HS-27A (cell line): ENCODE measurements at places on chromosomes 3 and 15.

- DNase-seq = no peak
These were observed 137.4 kb downstream of the GAP43 start for GRCh38 chr3:115760716-115761115.

GRCh38 chr3:177427540-177427939, 230.3 kb upstream of the TBL1XR1 start:
- DNase-seq = no peak

- no peak for DNase-seq
These were observed 25.6 kb downstream of the ACAN start for GRCh38 chr15:88828791-88829190.

DNA sequence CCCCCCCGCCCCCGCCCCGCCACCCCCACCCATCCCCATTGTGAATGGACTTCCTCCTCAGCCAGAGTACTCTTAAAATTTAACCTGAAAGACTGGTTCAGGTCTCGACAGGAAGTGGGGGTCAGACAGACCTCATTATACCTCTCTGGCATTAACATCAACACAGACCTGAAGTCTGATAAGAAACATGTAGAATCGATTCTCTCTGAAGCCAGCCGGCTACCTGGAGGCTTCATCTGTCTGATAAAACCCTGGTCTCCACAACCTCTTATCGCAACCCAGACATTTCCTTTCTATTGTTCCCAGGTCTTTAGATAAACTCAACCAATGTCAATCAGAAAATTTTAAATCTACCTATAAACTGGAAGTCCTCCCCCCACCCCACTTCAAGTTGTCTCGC, 42.6 kb downstream of the SLCO2A1 start:
- DNase-seq = no peak

DNA sequence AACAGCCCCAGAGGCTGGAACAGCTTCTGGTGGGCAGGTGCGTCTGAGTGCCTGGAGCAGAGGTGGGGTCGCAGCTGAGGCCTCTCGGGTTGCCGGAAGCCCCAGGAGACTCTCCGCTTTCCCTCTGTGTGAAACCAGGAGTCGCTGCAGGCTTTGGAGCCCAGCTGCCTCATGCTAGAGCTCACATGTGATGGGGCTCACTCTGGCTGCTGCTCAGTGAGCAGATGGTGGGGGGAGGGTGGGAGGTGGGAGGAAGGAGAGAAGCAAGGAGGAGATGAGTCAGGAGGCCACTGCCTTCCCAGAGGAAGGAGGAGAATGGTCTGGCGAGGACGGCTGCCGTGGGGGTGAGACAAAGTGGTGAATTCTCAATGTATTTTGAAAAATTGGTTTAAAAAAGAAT, 290.1 kb upstream of the CHRNA7 start:
- no peak for DNase-seq

GRCh38 chr3:131360191-131360755, 21.3 kb upstream of the NUDT16 start:
- no peak for DNase-seq

GRCh38 chr3:167653760-167654159, at the start of gene WDR49:
Gene WDR49, minus strand, starts transcription at chr3:167653942. Its CDS starts 517 bp downstream, at chr3:167653425.
- DNase-seq = no peak

GRCh38 chr3:39638301-39638700, 170.8 kb downstream of the MOBP start:
- no peak for DNase-seq

- DNase-seq = no peak
These were observed 12.0 kb downstream of the EFCAB12 start for GRCh38 chr3:129416415-129416814.

- no peak for DNase-seq
These were observed 43.8 kb downstream of the SPSB4 start for GRCh38 chr3:141094790-141095545.
